ENCODE measurements at places on chromosomes 7 and 10.

GRCh38 chr7:94577357-94577756, 67.7 kb downstream of the CASD1 start:
- no peaks in the 10 kb centered on the region for H3K27me3 ChIP-seq
- DNase-seq, result no peak
- H3K27ac ChIP-seq, result no peak overlapping the region
- peaks cover 78% of the 10 kb centered on the region for H3K36me3 ChIP-seq
- no peak overlapping the region for H3K4me3 ChIP-seq

DNA sequence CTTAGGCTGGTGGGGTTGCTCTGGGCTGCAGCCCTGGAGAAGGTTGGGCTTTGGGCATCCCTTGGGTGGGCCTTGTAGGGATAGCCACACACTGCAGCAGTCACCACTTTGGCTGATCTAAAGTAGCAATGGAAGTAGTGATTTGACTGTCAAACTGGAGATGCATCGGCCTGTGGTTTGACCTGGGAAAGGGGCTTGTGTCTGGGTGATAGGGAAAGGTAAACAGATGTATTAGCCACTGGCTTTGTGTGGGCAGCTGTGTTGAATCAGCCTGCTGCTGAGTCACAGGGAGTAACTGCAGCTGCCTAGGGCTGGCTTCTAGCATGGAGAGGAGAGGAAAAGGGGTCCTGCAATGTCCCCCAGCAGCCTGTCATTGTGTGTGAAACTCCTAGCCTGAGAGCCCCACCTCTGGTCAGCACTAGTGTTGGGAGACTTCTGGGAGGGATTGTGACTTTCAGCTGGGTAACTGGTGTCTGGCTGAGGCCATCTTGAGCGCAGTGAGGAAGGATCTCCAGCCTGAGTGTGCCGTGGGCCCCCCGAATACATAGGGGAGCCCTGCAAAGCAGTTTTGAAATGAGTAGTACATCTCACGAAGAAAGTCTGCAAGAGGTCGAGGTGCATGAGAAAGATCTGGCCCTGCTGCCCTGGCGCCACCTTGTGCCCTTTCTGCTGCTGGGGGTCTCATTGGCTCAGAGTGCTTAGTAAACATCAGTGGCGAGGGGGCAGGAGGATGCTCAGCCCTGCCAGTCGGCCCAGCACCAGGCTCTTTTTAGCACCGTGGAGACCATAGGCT, 117.3 kb downstream of the FANK1 start:
- DNase-seq, result no peak
- no peaks in the 10 kb centered on the region for H3K4me1 ChIP-seq
- no peaks in the 10 kb centered on the region for H3K36me3 ChIP-seq
- peaks cover 4% of the 10 kb centered on the region for H3K27me3 ChIP-seq
- H3K27ac ChIP-seq, result no peak overlapping the region

- H3K27me3 ChIP-seq, result peaks cover 2% of the 10 kb centered on the region
- H3K4me3 ChIP-seq, result no peak overlapping the region
- H3K27ac ChIP-seq, result no peak overlapping the region
- DNase-seq, result no peak
- no peaks in the 10 kb centered on the region for H3K36me3 ChIP-seq
Measured at GRCh38 chr7:93544691-93545090, 29.8 kb downstream of the CALCR start.

GRCh38 chr7:39306016-39306570, 260.1 kb upstream of the YAE1 start:
- no peak overlapping the region for H3K27ac ChIP-seq
- peaks cover 5% of the 10 kb centered on the region for H3K27me3 ChIP-seq
- no peaks in the 10 kb centered on the region for H3K36me3 ChIP-seq
- DNase-seq, result no peak

DNA sequence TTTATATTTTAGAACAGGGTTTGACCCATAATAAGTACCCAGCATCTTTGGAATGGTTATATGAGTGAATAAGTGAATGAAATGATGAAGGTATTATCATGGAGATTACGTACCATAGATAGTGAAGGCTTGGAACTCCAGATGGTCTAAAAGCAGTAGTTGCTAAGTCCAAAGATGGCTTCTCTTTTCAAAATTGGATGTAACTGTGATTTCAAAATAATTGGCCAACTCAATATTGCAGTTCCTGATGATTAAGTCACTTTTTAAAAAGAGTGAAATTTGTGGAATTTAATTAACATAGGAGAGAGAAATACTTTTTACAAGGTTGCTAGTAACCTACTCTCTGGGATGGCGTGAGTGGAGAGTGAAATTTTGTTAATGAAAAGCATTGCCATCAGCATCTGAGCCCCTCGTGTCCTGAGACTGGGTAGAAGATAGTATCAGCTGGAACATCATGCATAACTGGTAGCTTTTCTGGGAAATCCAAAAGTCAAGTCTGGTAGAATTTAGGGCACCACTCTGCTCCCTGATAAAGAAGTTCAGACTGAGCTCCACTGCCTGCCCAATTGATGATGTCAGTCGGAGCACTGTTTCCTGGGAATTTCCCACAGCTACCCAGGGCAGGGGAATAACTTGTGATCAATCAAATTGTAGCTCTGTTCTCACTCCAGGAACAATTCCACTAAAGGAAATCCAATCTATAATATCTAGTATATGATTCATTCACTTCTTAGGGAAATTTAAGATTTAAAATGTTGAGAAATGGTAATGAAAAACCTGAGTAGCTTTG, 3.2 kb downstream of the GPR141 start:
- no peak overlapping the region for H3K27ac ChIP-seq
- DNase-seq, result no peak
- no peak overlapping the region for H3K4me3 ChIP-seq
- no peaks in the 10 kb centered on the region for H3K36me3 ChIP-seq
- H3K27me3 ChIP-seq, result peaks cover 4% of the 10 kb centered on the region

- no peak overlapping the region for H3K27ac ChIP-seq
- no peaks in the 10 kb centered on the region for H3K36me3 ChIP-seq
- H3K4me3 ChIP-seq, result no peak overlapping the region
Measured at GRCh38 chr10:96266118-96266770, 5.1 kb downstream of the BLNK start.

- no peaks in the 10 kb centered on the region for H3K4me1 ChIP-seq
- H3K4me3 ChIP-seq, result no peak overlapping the region
- DNase-seq, result no peak
- H3K27me3 ChIP-seq, result peaks cover 5% of the 10 kb centered on the region
Measured at GRCh38 chr7:112019932-112020331, 186.3 kb downstream of the DOCK4 start.

GRCh38 chr10:58531084-58531695, 18.5 kb downstream of the BICC1 start:
- no peak overlapping the region for H3K4me3 ChIP-seq
- H3K4me1 ChIP-seq, result peaks cover 2% of the 10 kb centered on the region
- H3K36me3 ChIP-seq, result no peaks in the 10 kb centered on the region
- no peak overlapping the region for H3K27ac ChIP-seq
- DNase-seq, result peak; percentile 39

DNA sequence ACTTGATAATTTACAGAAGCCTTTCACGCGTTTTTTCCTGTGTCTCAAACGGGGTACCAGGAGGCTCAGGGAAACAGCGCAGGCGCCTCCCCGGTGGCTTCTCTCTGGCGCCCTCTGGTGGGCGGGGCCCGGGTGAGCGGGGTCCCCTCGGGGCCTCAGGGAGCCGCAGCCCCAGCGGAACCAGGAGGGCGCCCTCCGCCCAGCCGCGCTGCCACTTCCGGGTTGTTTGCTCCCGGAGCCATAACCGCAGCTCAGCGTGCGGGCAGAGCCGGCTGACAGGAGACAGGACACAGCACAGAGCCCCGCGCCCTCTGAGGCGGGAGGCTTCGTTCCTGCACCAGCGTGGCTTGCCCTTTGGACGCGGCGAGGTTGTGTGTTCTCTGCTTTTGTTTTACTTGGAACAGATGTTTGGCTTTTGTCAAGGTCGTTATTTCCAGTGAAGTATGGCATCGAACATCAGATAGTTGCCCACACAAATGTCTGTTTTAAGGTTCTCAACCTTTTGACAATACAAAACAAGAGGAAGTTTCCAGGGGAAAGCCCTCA, 6.9 kb upstream of the CYP2E1 start:
- peaks cover 14% of the 10 kb centered on the region for H3K4me1 ChIP-seq
- H3K36me3 ChIP-seq, result no peaks in the 10 kb centered on the region

DNA sequence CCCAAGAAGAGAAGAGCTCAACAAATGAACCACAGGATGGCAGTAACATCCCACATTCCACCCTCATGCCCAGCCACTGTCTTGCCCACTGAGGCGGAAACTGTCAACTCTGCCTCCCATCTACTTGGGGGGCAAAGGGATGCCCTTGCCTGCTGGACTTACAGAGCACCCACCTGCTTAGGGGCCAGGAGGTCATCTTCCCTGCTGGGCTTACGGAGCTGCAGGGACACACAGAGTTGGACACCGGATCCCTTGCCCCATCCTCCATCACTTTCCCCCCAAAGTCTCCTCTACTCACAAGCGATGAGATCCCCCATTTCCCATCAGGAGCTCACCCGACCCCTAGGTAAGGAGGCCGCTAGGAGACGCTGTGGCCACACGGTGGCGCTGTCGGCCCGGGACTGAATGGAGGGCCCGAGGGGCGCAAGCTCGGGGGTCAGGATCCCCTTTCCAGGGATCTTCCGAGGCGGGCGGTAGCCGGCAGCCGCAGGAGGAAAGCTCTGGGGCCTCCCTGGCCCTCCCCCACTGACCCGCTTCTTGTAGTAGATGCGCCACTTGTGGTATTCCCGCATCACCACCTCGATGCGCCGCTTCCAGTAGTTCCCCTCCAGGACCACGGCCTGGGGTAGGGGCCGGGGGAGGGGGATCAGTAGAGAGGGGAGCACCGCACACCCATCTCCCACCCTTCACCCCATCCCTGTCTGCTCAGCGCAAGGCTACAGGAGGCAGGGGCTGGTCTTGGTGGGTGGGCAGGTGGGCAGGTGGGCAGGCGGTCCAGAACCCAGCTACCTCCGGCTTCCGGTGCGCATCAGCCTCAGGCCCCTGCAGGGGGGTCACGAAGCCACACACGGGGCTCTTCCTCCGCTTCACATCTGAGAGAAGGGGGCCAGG, 17.3 kb downstream of the MLXIPL start:
- H3K4me3 ChIP-seq, result no peak overlapping the region
- DNase-seq, result peak; percentile 81
